ENCODE measurements at places on chromosomes 7 and 10.

DNA sequence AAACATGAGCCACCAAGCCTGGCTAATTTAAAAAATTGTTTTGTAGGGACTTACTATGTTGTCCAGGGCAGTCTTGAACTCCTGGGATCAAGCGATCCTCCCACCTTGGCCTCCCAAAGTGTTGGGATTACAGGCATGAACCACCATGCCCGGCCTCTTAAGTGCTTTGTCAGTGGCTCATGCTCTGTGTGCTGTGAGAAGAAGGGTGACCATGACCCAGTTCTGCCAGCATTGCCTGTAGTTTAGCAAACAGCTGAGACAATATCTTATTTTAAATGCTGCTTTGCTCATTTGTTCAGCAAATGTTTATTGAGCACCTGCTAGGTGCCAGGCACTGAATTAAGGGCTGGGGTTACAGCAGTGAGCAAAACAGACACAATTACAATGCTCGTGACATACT is 9.0 kb downstream of the ADCK2 start:
- DNase-seq, result no peak

GRCh38 chr10:58820861-58821751 is 308.4 kb downstream of the BICC1 start:
- DNase-seq, result no peak

DNA sequence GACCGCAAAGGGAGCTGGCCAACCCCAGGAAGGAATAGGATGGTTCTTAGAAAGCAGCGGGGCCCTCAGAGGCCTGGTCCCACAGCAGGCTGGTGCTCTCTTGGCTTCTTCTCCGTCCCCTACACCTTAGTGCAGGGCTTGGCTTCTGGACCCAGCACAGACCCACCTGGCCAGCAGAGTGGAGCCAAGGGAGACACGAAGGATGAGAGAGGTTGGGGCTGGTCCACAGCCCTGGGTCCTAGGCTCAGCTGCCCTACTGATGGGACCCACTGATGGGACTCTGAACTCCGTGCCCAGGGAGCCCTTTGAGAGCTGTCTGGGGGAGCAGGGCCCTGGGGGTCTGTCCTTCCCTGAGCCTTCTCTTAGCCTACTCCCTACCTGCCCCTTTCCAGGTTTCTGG is 6.2 kb upstream of the TLX1 start:
- no peak for DNase-seq

DNA sequence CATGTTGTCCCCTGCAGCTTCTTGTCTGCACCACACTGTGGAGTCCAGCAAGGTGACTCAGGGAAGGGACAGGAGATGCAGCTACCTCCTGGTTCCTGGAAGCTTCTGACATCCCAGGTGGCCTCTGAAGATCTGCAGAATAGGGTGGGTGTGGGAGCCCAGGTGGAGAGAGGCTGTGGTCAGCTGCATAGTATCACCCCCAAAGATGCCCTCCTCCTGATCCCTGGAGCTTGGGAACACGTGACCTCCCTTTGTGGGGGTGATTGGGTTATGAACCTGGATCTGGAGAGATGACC is 25.4 kb downstream of the CALML3 start:
- no peak for DNase-seq

GRCh38 chr10:79929409-79929904 is 19.4 kb downstream of the SFTPD start:
- peak; percentile 49 for DNase-seq

DNA sequence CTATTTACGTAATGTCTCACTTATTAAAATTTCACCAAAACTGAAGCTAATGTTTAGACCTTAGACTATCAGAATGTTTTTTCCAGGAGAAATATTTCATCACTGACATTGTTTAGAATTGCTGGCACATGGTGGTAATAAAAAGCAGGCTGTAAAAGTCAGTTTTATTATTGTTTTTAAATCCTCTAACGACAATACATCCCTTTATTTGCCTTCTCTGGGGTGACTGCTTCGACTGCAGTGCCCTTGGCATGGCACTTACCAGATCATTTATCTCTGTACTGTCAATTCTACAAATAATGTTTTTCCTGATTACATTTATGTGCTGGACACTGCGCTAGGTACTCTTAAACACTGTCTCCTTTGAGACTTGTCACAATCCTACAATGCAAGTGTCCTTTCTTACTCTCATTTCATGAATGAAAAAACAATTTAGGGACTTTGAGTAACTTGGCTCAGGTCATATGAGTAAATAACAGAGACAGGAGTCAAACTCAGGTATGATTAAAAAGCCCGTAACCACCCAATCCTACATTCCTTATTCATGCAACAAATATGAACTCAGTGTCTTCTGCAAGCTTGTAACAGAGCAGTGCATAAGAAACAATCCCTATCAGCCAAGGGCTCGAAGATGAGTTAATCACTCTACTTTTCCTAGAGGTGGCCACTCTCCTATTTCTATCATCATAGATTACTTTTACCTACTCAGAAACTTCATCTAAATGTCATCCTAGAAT is 5.6 kb upstream of the ING3 start:
- no peak for DNase-seq

DNA sequence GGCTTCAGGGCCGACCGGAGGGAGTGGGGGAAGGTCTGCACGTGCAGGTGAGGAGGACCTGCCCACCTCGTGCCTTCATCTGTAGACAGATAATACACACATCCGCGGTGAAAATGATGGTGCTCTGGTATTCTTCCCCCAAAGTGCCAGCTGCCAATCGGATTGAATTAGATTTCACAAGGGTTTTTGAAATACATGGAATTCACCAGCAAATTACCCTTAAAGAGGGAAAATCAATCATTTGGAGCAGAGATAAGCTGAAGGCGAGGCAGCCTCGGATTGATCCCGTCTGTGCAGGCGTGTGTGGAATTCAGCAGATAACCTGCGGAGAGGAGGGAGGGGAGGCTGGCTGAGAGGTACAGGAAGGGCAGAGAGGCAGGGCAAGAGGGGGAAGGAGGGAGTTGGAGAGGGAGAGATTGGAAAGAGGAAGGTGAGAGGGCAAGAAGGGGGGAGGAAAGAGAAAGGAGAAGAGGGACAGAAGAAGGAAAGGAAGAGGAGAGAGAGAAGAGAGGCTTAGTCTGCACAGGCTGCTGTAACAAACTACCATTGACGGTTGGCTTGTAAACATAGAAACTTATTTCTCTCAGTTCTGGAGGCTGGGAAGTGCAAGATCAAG is 84.2 kb downstream of the C10orf105 start:
- no peak for DNase-seq

- no peak for DNase-seq
Measured at GRCh38 chr7:151553356-151553755, 33.7 kb upstream of the RHEB start.

- no peak for DNase-seq
Measured at GRCh38 chr10:110304394-110304779, 333 bp downstream of the SMNDC1 start.

DNA sequence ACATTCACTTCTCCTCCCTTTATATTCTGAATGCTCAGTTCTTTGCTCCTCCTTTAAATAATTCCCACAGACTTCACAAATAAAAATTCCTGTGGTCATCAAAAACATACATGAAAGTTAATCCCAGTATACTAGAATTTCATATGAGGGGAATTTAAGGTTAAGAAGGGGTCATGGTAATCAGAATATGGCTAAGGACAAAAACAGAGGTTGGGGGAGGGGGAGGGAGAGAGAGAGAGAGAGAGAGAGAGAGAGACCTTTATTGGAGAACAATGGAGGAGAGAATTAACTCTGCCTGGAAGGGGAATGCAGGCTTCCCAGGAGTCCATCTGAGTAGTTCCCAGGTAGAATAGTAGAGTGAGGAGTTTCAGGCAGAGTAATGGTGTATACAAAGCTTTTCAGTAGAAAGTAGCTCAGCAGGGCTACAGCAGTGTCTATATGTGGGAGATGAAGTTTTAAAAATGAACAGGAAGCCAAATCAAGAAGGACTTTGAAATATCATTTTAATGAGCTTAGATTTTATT is 5.2 kb upstream of the CUBN start:
- no peak for DNase-seq

DNA sequence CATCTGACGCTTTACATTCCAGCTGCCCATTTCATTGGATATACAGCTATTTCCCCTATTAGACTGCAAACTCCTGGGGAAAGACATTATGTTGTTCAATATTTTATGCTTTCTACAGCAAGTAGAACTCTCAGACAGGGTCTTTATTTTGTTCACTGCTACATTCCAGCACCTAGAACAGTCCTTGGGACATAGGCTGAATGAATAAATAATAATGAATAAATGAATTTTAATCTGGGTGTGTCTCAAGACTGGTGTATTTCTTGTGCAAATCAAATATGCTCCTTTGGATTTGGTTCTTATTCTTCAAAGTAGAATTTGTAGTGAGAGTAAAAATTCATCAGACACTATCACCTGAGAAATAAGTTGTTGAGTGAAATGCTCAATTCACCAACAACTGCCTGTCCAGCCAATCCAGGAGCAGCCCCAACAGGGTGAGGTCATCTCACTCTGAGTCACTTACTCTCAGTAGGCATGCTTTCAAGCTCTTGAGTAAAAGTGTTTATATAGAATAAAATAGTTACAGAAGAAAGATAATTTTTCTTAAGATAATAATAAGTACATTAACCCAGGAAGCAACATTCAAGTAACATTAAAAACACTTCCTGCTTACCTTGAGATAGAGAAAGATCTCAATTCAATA is 287.5 kb upstream of the NPVF start:
- DNase-seq, result no peak

DNA sequence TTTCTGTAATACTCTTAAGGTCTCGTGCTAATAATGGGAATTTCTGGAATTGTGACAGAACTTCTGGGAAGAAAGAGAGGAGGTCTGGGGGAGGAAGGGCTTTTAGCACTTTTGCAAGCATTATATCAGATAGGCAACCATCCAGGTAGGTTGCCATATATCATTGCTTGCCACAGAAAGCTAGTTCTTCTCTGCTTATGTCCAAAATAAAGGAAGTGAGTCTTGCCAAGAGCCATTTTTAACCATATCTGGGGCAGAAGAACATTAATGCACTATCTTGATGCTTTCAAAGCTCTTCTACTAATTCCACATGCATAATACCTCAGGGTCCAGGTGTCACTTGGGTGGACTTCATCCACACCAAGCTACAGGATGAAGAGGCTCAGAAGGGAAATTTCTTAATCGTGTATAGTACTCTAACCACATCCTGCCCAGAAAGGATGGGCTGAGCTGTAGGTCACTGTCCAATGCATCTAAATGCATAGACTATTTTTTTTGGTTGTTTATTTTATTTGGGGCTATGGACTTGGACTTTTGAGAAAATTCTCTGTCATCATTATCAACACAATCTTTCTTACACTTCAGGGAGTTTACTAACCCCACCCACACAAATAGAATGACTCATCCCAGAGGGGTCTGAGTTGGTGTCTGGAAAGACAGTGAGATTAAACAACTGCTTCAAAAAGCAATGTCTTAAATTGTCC is 68.9 kb upstream of the ADO start:
- no peak for DNase-seq

DNA sequence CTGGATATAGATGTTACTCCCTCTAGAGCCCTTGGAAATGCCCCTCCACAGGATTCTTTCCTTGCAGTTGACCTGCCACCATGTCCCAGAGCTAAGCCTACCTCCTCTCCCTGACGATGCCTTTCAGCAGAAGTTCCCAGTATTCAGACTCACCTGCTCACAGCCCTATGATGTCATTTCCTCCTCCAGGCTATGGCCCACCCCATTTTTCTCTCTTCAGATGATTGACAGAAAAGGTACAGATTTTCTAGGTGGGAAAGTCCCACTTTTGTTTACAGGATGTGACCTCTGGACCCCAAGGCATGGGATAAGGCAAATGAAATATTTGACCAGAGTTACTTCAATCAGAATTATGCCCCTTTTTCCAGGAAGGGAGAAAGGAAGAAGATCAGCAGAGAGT is 280.2 kb upstream of the PHYHIPL start:
- DNase-seq, result no peak

GRCh38 chr7:86748843-86749719 is 105.4 kb downstream of the GRM3 start:
- no peak for DNase-seq

DNA sequence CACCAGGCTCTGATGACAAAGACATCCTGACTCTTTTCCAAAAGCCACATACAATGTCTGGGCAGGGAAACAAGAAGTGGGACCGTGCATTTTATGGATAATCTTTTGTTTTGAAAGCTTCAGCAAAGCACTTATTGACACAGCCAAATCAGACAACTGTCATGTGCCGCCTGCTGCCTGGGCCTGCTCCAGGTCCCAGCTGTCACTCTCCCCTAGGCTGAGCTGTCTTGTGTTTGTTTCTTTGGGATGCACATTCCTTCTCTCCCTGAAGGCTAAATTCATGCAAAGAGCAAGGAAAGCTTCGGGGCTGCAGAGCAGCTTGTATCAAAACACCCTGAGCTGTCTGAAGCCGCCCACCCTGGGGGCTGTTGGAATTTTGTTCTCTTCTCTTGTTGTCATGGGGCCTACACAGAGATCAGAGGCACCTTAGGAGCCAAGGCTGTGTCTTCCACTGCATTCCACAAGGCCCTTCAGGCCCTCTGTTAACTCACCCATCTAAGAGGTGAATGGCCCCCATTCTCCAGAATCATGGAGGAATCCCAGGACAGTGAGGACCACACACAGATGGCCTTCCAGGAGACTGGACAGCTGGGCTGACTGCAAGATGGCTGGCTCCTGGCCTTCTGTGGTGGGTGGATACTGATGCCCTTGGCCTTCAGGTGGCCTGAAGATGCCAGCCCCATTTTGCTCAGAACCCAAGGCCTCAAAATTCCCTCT is 17.8 kb upstream of the SLC18A2 start:
- no peak for DNase-seq

GRCh38 chr7:142787034-142787768 is 16.4 kb downstream of the PRSS2 start:
- DNase-seq, result no peak

- DNase-seq, result no peak
Measured at GRCh38 chr7:2063563-2064260, 169.0 kb downstream of the MAD1L1 start.

DNA sequence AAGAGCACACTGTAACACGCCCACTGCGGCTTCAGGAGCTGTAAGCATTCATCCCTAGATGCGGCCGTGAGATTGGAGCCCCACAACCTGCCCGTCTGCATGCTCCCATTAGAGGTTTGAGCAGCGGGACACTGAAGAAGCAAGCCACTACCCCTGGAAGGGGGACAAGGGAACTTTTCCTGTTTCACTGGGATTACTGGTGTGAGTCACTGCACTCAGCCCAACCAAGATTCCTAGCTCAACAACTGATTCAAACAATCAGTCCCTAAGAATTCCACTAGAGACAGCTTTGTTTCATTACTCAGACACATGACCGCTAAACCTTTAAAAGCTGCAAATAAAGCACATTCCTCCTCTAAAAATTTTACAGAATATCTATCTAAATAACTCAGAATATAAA is 69.8 kb downstream of the ORC5 start:
- DNase-seq, result no peak

DNA sequence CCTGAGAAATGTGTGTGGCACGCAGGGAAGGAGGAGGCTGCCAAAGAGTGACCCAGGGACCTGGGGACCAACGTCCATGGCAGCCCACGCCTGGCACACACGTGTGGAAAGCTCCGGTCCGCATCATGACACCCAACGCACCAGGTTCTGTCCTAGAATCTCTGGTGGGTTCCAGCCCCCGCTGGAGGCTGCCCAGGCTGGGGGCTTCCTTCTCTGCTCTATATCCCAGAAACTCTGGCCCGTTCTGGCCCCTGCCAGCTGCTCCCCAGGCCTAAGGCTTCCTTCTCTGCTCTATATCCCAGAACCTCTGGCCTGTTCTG is 261.8 kb downstream of the ELFN1 start:
- no peak for DNase-seq
